ENCODE measurements at places on chromosomes 5 and 9.

DNA sequence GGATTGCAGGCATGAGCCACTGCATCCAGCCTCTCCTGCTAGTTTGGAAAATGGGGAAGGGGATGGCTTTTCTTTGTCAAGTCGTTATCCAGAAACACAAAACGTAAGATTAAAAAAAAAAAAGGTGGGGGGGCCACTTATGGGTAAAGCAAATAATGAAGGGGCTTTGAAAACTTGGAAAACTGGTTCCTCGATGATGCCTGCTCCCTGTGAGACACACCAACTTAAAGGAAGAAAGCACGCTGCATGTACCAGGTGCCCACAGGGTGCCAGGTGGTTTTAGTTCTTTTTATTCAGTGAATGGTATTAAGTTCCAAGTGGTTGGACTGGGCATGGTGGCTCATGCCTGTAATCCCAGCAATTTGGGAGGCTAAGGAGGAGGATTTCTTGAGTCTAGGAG is 170.1 kb downstream of the GOLPH3 start:
- DNase-seq: no peak

DNA sequence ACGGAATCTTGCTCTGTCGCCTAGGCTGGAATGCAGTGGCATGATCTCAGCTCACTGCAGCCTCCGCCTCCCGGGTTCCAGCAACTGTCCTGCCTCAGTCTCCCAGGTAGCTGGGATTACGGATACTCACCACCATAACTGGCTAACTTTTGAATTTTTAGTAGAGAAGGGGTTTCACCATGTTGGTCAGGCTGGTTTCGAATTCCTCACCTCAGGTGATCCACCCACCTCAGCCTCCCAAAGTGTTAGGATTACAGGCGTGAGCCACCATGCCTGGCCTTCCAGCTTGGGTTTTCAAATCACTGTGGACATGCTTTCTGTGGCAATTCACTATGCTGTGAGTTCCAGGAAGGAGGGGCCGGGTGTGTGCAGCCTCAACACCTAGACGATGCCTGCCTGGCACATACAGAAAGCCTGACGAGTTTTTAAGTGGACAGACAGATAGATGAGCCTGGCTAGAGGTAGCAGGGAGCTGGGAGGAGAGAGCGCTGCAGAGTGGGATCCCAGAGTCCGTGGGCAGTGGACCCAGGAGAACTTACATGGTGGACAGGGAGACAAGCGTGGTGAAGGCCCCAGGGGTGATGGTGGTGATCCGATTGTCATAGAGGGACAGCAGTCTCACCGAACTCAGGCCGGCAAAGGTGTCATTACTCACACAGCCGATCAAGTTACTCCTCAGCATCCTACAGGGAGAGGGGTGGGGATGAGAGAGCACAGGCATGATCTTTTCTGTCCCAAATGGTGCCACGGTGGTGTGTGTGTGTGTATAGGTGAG is 173.4 kb upstream of the PANK3 start:
- no peak for DNase-seq

DNA sequence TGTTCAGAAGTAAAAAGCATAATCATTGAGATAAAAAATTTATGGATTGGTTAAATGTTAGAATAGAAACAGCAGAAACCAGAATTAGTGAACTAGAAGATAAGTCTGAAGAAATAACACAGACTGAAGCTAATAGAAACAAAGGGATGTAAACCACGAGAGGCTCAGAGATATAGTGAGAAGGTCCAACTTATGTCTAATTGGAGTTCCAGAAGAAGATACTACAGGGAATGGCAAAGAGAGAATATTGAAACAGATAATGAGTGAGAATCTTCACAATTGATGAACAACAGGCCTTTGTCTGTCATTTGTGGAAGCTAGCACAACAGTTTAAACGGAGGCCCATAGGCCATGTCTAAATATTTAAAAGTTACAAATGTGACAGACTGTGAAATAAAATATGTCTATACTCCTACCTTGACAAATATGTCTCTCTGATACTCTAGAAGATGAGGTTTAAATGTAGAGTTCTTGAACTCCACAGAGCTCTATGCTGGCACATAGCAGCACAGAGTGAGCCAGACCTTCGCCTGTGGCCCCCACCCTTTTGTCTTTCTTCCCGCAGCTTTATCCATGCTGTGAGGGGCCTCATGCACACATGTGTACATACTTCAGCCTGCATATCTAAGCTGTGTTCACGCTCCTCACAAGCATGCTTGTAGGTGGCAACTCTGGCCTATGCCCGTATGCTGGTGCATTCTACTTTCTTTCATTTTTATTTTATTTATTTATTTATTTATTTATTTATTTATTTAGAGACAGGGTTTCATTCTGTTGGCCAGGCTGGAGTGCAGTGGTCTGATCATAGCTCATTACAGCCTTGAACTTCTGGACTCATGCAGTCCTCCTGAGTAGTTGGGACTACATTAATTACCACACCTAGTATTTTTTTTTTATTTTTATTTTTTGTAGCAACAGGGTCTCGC is 45.0 kb upstream of the ABL1 start:
- no peak for DNase-seq

DNA sequence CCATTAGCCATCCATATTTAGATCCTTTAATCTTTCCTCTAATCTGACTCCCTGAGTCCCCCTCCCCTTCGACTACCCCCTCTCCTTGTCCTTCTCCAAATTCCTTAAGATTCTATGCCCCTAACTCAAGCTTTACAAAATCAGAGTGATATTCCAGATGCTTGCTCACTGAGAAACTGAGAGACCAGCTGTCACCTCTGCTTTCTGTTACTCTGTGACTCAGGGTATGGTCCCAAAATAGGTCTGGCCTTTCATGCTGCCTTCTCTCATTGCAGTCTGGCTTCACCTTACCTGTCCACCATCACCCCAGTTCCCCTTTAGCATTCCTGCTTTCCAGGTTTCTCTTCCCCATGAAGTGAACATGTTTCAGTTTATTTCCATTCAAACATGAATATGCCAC is 383.3 kb upstream of the SLC30A5 start:
- peak; percentile 34 for DNase-seq

DNA sequence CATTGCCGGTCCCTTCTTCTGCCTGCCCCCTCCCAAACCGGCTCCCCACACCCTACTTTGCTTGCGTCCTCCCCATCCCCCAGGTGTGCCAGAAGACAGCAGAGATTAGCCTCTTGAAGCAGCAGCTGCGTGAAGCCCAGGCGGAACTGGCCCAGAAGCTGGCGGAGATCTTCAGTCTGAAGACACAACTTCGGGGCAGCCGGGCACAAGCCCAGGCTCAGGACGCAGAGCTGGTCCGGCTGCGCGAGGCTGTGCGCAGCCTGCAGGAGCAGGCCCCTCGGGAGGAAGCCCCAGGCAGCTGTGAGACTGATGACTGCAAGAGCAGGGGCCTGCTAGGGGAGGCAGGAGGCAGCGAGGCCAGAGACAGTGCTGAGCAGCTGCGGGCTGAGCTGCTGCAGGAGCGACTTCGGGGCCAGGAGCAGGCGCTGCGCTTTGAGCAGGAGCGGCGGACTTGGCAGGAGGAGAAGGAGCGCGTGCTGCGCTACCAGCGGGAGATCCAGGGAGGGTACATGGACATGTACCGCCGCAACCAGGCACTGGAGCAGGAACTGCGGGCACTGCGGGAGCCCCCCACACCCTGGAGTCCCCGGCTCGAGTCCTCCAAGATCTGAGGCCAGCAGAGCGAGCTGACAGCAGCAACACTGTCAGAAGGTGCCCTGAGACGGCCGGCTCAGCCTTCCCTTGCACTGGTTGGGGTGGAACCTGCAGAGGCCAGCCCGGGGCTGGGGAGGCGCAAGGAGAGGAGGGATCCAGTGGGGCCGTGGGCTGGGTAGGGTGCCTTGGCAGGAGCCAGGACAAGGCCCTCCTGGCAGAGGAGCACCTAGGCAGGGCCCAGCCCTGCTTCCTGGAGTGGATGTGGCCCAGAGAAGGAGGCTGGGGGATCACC is 8.3 kb downstream of the N4BP3 start:
- DNase-seq: peak; percentile 73

- no peak for DNase-seq
These were observed 334.5 kb downstream of the TENT4A start for GRCh38 chr5:7047511-7048261.
